ENCODE measurements at places on chromosomes 11 and 22.

DNA sequence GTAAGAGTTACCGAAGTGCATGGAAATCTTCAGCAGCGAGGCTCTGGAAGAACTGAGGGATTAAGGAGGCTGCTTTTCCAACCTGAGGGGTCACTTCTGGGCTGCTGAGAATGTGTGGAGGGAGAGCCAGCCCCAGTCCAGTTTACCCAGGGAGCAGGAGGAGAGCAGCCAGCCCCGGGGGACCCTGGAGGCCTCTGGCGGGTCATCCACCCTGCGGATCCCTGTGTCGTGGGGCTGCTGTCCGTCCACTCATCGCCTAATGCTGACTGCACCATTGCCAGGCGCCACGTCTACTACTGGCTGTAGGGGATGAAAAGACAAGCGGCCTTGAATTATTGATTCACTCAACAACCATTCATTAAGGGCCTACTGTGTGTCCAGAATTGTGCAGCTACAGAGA, 228.7 kb upstream of the TBCEL start:
- DNase-seq, result no peak

DNA sequence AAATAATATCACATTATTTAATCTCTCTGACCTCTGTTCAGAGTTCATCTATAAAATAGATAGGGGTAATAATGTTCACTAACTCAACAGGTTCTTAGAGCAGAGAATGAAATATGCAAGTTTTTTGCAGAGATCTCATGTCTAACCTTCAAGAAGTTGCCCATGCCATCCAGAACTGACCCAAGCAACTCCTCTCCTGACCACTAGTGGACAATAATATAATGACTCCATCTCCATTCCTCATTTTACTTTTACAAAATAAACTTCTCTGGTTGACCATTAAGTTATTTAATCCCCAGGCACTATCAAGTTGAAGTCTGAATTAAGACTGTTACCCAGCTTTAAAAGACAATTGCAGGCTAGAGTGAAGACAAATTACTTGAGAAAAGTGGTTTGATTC, 382.6 kb downstream of the KCNA4 start:
- no peak for DNase-seq

DNA sequence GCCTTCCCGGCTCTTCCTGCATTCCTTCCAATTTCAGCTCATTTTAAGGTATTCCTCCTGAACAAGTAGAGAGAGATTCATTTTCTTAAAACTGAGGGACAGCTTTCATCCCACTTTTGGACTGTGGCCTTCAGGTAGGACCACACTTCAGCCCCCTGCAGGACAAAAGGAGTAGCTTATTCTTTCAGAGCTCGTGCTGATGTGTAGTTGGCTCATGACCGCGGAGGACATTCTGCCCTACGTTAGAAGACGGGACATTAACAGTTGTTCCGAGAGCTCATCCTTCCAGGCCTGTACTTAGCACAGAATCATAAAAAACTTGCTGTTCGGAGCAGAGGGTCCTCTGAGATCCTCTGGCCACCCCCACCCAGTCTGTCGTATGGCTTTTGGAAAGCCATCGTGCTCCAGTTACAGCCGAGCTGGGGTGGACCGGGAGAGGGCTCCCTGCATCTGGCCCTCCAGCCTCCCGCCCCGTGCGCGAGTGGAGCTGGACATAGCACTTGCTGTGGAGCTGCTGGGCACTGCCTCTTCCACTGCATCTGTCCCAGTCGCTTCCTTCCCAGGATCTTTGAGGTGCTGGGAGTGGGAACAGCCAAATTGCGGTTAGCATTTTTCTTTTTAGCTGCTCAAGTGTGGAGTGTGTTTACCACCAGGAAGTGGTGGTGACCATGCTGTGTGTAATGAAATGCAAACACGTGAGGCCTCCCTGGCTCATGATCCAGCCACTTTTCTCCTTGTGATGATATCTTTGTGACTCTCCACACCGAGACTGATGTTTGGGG, 250.3 kb downstream of the TBC1D22A start:
- no peak for DNase-seq

GRCh38 chr11:95831198-95831883, 41.0 kb downstream of the CEP57 start:
- peak; percentile 77 for DNase-seq

DNA sequence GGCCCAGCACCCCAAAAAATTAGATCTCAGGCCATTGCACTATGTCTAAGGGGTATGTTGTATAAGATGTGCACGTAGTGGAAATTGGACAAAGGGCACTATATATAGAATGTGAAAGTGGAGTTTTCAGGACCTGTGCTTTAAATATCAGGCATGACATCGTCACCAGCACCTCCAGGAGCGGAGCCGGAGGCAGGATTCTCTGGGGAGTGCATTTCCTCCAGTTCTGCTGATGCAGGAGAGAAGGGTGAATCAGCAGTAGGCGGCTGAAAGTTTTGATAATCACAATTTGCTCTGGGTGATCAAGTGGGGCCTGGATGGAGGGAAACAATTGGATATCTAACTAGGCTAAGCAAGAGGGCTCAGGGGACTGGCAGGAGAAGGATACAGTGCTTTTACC, 69.1 kb upstream of the NTM start:
- DNase-seq, result no peak
